Renal cortical epithelial cell (primary cell): ENCODE measurements at places on chromosomes 2 and 18. TPM values are rescaled to one million over a fixed set of nuclear protein-coding genes. Genes with fewer than 3 reads are reported as not detected.

CDK5R2 gene
- total RNA-seq, result 0.10 TPM in 1 of 2 replicates, not detected in the other

GATA6 gene
- total RNA-seq, result 0.35 and 0.45 TPM in 2 replicates

PLEKHB2 gene
- total RNA-seq, result 189 and 200 TPM in 2 replicates

RGPD4 gene
- total RNA-seq, result under 0.01 TPM in 1 of 2 replicates, not detected in the other

ANKRD39 gene
- 4.7 and 6.3 TPM in 2 replicates for total RNA-seq

NPHP1 gene
- 6.9 and 11.5 TPM in 2 replicates for total RNA-seq

SERTAD2 gene
- 8.9 and 21.3 TPM in 2 replicates for total RNA-seq

POTEC gene
- total RNA-seq, result 0.52 TPM in 1 of 2 replicates, not detected in the other

BMPR2 gene
- 19.4 and 65.7 TPM in 2 replicates for total RNA-seq

RBM44 gene
- total RNA-seq, result 0.30 and 0.35 TPM in 2 replicates
